ENCODE measurements at places on chromosomes 6 and 20.

GRCh38 chr6:38492031-38492430 lies 147.7 kb downstream of the BTBD9 start:
- no peak for DNase-seq

DNA sequence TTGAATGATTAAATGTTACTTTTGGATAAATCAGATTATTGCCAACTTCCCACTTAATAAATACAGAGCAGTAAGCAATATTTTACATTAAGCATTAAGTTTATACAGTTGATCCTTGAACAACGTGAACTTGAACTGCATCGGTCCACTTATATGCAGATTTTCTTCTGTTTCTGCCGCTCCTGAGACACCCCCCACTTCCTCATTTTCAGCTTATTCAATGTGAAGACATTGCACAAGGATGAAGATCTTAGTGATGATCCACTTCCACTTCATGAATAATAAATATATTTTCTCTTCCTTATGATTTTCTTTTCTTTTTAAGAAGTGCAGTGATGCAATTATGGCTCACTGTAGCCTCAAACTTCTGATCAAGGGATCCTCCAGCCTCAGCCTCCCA lies 167.2 kb downstream of the LINC00237 start:
- DNase-seq: no peak

DNA sequence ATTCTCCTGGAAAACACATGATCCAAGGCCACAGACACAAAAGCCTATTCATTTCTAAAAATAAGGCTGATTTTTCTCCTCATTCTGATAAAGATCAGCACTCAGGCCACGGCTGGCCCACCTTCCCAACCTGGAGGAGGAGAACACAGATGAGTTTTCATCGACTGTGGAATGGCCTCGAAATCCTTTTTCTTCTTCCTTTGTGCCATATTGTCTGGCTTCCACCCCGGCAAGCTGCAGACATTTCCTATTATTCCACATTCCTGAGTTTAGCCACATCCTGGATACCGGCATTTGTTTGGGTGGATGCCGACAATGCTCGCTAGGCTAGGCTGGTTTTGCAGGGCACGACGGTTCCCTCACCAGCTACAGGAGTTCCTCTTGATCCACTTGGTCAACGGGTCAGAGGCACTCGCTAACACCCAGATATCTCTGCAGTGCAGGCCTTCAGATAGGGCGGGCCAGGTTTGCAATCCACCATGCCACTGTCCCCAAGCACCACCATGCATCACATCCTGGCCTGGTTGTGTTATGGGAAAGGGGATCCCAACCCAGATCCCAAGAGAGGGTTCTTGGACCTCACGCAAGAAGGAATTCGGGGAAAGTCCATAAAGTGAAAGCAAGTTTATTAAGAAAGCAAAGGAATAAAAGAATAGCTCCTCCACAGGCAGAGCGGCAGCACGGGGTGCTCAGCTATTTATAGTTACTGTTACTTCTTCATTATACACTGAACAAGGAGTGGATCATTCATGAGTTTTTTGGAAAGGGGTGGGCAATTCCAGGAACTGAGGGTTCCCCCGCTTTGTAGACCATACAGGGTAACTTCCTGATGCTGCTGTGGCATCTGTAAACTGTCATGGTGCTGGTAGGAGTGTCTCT lies 4.2 kb upstream of the CTSZ start:
- DNase-seq: peak; percentile 90

DNA sequence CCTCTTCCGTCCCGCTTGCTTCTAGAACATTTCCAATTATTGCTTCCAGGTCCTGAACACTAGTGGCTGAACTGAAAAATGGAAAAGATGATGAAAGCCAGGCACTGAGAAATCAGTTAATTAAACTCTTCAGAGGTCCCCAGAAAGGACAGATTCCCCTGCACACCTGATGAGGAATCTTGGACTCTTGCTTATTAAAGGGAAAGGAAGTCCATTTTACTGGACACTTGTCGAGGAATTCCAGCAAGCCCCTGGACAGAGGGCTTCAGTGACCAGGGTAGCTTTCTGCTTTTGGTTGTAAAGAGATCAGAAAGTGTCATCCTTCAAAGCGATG lies 47.8 kb upstream of the CDYL start:
- no peak for DNase-seq

GRCh38 chr6:138970159-138970558 lies 17.9 kb downstream of the REPS1 start:
- DNase-seq: peak; percentile 39

GRCh38 chr6:143248359-143248758 lies 187.7 kb downstream of the AIG1 start:
- DNase-seq: no peak

- DNase-seq: peak; percentile 39
Observed at GRCh38 chr6:154731296-154732218, 1.7 kb upstream of the SCAF8 start.

DNA sequence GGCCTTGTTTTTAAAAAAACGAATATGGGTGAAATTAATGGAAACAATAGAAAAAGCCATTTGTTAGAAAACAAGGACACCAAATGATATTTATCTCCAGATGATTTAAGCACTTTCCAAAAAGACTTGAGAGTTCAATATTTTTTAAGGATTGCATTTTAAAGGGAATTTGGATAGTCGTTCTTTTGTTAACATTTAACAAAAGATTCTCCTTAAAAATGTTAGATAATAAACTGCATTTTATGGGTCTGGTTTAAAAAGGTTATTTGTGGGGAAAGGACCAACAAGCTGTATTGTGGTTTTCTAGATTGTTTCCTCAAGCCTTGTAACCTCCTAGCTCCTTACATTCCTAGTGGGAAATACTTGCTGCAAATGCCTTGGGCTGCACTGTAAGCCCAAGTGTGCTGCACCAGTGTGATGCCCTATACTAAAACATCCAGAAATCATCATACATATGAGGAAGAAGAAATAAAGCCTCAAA lies 1.5 kb upstream of the PHIP start:
- DNase-seq: peak; percentile 18

- DNase-seq: no peak
Observed at GRCh38 chr6:167690931-167691330, 135.8 kb upstream of the AFDN start.

DNA sequence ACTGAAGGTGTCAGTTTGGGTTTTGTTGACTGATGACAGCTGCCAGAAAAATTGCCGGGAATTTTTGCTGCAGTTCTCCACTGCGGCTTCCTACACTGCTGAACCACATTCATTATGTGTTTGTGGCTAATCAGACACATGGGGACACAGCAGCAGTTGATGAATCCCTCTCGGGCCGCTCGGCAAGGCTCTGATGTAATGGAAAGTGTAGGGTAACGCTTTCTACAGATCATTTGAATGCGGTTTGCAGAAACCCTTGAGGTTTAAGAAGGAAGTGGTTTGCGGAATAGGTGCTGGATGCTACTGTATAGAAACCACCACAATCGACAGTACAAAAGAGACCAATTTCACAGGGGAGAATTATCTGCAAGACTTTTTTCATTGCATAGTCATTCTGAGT lies 138.7 kb upstream of the SASH1 start:
- peak; percentile 64 for DNase-seq

- DNase-seq: peak; percentile 66
Observed at GRCh38 chr20:36929290-36929689, 22.2 kb downstream of the SAMHD1 start.

DNA sequence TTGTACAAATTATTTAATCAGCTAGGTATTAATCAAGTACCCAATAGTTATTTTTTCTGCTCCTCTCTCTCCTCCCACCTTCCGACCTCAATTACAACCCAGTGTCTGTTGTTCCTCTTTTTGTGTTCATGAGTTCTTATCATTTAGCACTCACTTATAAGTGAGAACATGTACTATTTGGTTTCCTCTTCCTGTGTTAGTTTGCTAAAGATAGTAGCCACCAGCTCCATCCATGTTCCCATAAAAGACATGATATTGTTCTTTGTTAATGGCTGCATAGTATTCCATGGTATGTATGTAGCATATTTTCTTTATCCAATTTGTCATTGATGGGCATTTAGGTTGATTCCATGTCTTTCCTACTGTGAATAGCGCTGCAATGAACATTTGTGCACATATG lies 652.8 kb upstream of the CITED2 start:
- DNase-seq: no peak

- DNase-seq: peak; percentile 61
Observed at GRCh38 chr20:8043687-8044282, 24.2 kb upstream of the TMX4 start.

DNA sequence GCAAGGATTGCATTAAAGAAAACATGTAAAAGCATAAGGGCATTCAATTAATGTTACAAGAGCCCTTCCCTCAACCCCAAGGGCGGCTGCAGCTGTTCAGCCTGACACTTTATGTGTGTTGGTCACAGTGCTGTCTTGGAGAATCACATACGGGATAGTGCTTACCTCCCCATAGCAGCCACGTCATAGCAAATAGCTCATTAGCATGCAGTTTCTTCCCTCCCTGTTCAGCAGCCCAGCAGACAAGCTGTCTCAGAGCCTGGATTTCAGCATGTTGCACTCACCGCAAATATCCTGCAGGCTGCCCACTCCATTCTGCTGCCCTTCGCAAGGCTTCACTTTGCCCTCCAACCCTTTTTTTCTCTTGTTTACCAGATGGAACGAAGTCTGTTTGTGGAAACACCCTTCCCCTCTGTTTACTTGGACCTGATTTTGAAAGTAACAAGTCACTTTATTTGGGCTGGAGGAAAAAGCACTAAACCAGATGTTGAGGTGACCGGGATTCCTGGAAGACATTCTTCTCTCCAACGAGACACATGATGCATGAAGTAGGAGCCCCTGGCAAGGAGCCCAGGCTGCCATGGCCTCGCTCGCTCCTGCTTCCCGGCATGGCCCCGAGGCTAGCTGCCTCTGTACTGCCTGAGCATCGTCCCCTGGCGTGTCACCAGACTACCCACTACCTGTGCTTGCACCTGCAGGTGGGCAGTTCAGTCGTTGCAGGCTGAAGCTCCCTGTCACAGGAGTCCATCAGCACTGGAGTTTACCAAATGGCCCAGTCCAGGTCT lies 151.6 kb upstream of the GMDS start:
- DNase-seq: peak; percentile 65

- no peak for DNase-seq
Observed at GRCh38 chr6:52566201-52566600, 10.7 kb downstream of the TRAM2 start.

- DNase-seq: peak; percentile 49
Observed at GRCh38 chr6:105226598-105227294, 46.9 kb upstream of the POPDC3 start.
